ENCODE measurements at places on chromosomes 2 and 18.

DNA sequence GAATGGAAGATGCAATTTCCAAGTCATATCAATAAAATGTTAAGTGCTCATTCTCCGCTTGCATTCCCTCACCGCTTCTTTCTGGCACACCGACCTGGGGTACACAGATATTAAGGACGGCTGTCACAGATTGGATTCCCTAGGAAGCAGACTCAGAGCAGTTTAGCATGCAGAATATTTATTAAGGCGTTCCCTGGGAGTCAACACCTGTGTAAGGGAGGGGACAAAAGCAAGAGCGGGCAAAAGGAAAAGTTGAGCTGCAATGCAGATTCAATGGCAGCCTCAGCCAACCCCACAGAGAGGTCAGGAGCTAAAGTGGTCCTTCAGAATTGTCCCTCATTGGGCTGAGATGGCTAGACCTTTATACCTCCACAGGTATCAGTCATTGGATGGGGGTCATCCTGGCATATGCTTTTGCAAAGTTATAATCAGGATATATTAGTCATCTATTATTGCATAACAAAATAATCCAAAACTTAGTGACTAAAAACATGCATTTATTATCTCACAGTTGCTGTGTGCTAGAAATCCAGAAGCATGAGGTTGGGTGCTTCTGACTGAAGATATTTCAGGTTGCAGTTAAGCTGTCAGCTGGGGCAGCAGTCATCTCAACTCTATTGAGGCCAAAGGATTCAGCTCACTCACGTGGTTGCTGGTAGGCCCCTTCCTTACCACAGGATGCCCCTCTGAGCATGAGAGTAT lies 27.0 kb upstream of the INO80D start:
- no peak for DNase-seq

DNA sequence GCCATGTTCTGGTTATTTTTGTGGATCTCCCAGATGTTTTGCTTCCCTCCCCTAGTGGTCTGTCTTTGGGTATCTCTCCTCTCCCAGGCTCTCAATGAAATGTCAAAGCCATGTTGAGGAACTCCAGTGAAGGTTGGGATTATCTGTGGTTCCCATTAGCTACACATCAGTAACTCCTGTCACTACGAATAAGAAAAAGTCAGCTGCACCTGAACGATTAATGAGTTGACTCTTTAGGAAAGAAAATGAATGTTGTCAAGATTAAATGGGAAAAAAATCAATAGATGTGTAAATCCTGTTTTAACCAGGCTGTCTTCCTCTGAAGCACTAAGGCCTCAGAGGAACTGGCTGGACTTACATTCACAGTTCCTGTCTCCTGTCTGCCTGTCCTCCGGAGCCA lies 94.0 kb upstream of the DAPL1 start:
- no peak for DNase-seq

GRCh38 chr18:54260396-54261072 lies 8.8 kb upstream of the POLI start:
- DNase-seq = no peak

DNA sequence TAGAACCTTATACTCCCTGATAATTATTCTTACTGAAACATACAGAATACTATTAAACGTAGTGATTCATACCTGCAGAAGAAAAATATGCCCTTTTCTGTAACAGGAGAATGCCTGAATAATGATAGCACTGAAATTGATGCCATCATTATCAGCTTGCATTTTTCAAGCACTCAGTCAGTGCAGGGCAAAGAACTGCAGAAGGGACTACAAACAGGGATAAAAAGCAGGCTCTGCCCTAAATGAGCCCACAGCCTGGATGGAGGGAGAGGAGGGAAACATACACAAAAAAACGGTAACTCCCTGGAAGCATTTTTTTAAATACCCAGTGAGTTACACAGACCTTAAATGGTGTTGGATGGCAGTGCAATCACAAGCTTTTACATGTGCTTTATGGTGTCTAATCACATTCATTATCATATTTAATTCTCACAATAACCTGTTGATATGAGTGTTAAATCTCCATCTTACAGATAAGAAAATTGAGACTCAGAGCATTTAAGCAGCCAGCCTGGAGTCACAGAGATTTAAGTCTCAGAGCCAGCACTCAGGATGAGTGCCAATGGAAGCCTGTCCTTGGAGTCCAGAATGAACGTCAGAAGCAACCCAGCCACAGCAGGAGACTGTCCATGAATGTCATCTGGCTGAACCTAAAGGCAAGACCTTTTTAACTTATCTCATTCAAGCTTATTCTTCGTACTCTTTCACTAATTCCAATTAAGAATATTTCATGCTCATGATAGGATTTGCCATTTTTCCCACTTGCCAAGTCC lies 139.3 kb upstream of the CTNNA2 start:
- DNase-seq = no peak

DNA sequence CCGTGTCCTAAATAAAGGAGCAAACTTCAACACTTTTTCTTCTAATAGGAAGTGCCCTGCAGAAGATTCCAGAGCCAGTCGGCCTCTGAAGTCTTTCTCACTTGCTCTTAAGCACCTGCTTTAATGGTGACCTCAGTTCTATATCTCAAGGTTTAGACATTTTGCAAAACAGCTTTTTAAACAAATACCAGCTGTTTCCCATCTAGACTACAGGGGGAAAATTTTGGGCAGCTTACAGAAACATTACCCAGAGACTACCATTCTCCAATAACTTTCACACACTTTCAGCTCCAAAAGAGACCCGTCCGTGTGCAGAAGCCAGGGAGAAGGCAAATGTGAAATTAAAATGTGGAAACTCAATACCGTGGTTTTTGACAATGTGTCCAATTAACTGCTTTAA lies 285.3 kb upstream of the CCDC68 start:
- no peak for DNase-seq

DNA sequence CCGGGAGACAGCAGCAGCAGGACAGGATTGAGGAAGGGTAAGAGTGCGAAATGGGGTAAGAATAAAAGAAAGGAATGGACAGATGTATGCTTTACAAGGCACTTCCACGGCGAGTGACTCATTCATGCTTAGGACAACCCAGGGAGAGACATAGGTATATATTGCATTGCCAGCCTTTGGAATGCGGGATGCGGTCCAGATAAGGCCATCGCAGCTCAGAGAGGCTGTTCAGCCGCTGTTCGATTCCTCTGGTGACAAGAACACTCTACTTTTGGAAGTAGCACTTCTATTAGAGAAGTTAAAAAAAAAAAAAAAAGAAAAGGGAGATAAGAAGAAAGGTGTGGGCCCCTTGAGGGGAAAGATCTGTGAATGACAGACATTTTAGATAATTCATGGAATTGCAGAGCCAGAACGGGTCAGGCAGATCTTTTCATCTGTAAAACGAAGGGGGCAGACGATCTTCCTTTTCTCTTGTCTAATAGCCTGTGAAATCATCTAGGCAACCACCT lies 819 bp upstream of the NCOA1 start:
- DNase-seq = no peak

- DNase-seq = no peak
Measured at GRCh38 chr2:60605866-60606265, 52.4 kb upstream of the BCL11A start.

DNA sequence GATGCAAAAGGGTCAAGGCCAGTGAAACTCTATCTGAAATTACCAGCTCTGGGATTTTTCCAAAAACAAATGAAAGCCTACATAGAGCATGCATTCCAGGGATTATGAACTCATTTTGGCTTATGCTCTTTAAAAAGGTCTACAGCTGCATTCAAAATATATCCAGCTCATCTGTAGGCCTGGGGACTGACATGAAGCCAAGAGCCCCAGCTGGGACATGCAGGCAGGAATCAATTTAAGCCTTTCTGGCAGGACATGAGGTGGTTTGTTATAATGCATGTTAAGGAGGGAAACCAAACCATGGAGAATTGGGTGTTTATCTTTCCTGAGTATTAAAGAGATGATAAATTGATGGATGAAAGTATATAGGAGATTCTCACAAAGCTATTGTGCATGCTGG lies 164.5 kb downstream of the RBM43 start:
- DNase-seq = no peak

- no peak for DNase-seq
Measured at GRCh38 chr2:137924019-137924418, 40.3 kb upstream of the HNMT start.

DNA sequence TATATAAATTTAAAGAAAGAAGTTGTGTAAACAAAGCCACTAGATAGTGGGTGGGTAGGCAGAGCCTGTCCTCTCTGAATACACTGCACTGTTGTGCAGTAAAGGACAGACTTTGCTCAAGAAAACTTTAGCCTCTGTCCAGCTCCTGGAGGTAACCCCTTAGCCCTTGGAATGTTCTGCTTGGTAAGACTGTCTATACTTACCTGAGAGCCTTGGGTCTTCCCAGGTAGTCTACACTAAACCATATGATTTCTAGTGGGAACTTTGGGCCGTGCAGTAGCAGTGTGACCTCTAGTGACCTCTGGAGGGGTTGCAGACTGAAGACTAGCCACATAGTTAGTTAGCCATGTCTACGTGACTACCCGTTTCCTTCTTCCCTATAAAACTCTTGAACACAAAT lies 678.3 kb upstream of the NRXN1 start:
- DNase-seq = no peak

GRCh38 chr2:227115761-227116160 lies 48.2 kb downstream of the COL4A4 start:
- no peak for DNase-seq

GRCh38 chr2:29259221-29259620 lies 144.0 kb downstream of the CLIP4 start:
- DNase-seq = no peak

GRCh38 chr2:25497229-25497917 lies 155.6 kb upstream of the DNMT3A start:
- DNase-seq = no peak

DNA sequence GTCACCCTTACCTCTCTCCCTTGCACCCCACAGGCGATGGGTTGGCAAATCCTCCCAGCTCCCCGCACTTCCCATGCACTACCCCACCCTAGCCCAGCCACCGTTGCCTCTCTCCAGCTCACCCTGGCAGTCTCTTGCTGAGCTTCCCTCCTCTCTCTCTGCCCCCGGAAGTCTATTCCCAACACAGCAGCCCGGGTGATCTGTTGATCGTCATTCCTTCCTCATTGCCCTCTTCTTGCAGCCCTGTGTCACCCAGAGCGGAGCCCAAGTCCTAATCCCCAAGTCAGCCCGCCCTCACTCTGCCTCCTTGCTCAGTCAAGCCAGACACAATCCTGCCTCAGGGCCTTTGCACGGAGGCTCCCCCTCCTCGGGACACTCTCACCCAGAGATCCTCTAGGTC lies 55.2 kb downstream of the CIB4 start:
- DNase-seq = no peak

- DNase-seq = no peak
Measured at GRCh38 chr2:172571245-172571644, 15.4 kb downstream of the PDK1 start.

- no peak for DNase-seq
Measured at GRCh38 chr18:79680100-79680879, 687 bp downstream of the CTDP1 start.

DNA sequence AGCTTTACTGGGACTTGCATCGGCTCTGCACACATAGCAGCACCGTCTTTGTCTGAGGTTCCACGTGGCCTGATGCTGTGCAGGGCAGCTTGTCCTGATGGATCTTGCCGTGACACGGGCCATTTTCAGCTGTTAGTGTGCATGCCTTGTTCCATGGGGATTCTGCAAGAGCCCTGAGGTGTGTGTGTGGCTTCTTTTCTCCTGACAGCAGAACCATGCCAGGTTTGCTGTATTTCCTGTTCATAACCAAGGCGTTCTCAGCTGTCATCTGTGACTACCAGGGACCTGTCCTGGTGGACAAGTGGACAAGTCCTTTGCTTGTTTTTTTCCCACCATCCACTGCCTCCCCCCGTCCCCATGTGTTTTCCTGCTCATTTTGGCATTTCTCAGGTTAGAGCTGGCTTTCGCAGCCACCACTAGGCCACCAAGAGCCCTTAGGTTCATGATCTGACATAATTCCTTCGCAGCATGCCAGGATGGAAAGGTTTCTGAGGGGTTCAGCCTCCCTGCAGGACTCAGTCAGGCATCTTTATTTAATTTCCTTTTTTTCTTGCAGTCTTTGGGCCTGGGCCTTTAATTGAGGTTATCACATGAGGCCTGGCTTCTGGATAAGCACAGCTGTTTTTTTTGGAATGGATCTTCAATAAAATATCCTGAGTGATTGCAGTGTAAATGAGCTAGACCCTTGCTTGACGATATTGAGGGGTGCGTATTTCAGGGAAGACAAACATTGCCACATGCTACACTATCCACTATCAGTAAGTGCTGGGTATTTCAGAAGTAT lies 139.4 kb downstream of the NCK2 start:
- DNase-seq = no peak

DNA sequence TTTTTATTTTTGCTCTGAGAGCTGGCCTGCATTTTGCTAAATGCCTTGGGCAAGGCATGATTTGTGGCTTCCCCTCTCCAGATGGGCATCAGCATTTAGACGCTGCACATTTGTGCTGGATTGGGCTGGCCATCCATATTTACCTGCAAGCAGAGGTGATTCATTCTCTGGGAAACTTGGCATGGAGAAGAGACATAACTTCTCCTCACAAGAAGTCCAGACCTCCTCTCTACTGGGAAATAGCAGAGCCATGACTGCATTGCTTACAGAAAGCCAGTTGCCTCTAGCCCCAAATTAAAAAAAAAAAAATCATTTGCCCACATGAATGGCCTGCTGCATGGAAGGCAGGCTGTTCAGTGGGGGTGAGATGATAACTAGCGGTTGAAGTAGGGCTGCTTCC lies 120.1 kb downstream of the ACTR3 start:
- no peak for DNase-seq

- no peak for DNase-seq
Measured at GRCh38 chr18:37471637-37472036, 94.0 kb downstream of the CELF4 start.

GRCh38 chr2:64036034-64036705 lies 16.9 kb upstream of the VPS54 start:
- DNase-seq = no peak

DNA sequence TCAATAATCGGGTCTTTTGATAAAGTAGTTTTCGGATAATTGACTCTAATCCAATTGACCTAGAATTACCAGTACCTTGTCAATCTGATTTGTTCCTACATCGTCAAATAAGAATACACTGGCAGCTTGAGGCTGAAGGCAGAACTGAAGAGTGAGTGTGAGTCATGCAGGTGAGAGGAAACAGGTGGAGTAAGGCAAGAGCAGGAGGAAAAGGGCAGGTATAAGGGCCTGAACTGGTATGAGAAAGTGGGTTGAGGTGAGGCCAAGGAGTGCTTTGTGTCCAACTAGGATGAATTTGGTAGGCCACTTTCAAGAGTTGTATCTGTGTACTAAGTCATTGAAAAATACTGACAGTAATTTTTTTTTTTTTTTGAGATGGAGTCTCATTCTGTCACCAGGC lies 186.0 kb downstream of the ZNF385B start:
- DNase-seq = no peak

GRCh38 chr18:26386441-26386840 lies 160.2 kb downstream of the TAF4B start:
- DNase-seq = no peak
